ENCODE measurements at places on chromosomes 11 and 22.
A peak's percentile ranks its signal among the peaks of the same experiment; 100 is the strongest.

- DNase-seq: no peak
Measured at GRCh38 chr11:94568200-94568599, 1.0 kb downstream of the PIWIL4 start.

DNA sequence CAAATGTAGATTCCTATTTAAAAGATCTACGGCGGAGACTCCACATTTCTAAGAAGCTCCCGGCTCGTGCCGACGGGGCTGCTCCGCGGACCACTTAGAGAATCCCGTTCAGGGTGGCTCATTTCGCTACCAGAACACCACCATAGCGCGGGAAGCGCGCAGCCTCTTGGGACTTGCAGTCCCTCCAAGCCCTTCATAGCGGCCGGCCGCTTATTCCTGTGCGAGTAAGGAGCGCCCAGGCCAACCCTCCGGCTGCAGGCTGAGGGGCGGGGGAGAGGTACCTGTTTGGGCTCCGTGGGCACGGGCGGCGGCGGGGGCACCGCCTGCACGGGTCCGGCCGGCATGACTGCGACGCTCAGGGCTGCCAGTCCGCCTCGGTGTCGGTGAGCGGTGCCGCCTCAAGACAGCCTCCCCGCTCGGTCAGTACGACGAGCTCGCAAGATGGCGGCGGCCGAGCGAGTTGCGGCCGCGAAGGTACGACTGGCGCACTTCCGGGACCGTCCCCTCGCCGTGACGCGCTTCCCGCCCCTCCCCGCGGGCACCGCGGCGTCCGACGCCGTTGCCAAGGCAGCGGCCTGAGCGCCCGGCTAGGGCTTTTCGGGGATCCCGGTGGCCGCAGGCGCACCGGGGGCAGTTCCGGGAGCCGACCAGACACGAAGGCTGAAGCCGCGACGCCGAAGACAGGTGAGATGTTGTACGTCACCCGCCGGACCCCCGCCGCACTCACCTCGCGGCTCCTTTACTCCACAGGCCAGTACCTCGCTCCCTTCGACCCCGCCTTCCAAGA, at the start of the genes CCDC157 and SF3A1:
TSS of gene CCDC157 (plus strand) at position 559 of the 787 bp plus-strand sequence. CDS start 8,994 bp downstream, outside the sequence.
TSS of gene SF3A1 (minus strand) at position 446 of the 787 bp plus-strand sequence. CDS start at position 344, 102 bp downstream.
- DNase-seq: peak; percentile 87

GRCh38 chr11:125449565-125449964, 46.5 kb downstream of the FEZ1 start:
- DNase-seq: no peak

DNA sequence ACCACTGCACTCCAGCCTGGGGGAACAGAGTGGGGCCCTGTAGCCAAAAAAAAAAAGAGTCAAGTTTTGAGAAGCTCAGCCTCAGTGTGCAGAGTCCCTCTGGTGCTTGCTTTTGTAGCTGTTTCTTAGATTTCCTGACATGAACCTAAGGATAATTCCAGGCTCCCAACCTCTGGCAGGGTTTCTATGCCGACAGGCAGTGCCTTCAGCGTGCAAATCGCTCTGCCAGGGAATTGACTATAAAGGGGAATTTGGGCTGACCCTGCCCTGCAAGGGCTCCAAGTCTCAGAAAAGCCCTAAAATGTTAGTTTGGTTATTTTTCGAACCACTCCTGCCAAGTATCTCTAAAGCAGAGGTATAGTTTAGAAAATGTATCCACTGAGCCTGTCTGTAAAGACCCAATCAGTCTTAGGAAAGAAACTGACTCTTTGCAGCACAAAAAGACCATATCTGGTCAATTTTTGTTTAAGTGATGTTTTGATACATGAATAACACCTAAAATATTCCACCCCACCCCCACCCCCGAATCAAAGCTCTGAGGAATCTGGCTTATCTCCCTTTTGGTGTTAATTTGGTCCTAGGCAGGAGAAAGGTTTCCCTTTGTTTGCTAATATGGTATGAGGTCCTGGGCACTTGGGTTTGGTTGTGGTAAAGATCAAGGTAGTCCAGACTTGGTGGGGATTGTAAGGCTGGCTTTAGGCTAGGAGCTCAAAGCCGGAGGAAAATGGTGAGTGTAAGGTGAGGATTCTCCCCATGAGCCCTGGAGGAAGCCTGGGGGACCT, 49.7 kb downstream of the ANO1 start:
- peak; percentile 75 for DNase-seq

GRCh38 chr22:35598396-35598710, 18.8 kb downstream of the MB start:
- no peak for DNase-seq

- no peak for DNase-seq
Measured at GRCh38 chr22:43853328-43853931, 8.9 kb downstream of the SULT4A1 start.

GRCh38 chr22:40634119-40634903, 2.2 kb downstream of the MRTFA start:
- DNase-seq: no peak

DNA sequence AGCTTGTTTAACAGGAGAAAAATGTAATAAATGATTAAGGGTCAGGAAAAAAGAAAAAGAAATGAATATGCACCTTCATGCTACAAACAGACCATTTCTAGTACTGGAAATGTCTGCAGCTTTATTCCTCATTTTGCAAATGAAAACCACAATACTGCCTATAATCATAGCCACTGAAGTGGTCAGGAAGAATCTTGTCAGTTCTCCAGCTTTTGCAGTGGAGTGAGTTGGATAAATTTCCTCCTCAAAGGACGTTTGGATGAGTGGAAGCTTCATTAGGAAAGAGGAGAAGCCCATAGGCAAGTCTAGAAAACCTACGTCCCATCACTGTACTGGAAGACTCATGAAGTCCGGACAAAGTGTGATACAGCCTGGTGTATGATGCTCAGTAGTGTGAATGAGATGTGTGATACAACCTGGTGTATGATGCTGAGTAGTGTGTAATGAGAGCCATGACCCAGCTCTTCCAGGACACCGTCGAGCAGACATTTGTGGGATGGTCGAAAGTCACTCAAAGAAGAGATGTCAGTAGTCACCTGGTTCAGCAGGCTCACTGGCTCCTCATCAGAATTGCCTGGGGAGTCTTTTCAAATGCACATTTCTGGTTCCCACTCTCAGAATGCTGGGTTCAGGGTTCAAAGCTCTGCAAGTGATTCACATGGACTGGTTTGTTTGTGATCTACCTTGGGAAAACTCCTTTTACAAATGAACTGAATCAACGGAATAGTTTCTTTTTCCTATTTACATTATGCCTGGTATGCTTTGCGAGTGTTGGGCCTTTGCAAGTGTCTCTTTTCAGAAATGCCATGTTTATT, 101.3 kb downstream of the PDHX start:
- DNase-seq: peak; percentile 35

DNA sequence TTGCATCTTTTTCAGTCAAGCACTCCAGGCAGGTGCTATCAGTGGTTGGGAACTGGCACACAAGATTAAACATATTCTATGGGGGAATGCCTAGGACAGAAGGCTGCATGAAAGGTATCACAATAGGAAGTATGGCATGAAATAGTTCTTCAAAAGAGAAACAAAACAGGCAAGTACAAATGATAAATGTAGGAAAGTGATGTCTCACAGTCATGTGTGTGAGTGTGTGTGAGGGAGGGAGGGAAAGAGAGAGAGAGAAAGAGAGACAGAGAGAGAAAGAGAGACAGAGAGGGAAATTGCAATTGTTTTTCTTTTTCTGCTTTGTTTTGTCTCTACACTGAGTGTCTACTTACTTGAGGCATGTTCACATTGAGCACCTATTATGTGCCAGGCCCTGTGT, 456.3 kb downstream of the MIAT start:
- no peak for DNase-seq

- no peak for DNase-seq
Measured at GRCh38 chr22:37234736-37235711, 9.0 kb downstream of the RAC2 start.

- no peak for DNase-seq
Measured at GRCh38 chr11:112277941-112278340, 17.3 kb upstream of the PLET1 start.

GRCh38 chr11:72744474-72744873, 7.7 kb downstream of the ARAP1 start:
- no peak for DNase-seq

DNA sequence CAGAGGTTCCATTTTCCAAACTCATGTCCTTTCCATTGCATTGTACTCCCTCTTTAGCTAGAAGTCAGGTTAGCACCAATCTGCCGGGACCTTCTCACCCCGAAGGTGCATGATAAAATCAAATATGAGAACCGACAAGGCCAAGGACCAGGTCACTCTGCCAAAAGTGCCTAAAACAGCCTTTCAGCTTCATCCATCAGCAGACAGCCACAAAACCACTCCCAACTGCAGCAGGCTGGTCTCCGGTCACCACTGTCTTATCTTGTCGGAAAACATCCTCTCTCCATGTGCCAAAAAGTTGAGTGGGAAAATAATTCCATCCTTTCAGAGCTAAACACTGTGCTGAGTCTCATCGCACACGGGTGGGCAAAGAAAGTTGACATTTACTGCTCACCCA, 1.4 kb downstream of the PI4KA start:
- no peak for DNase-seq

GRCh38 chr22:49440931-49441330, 386.7 kb downstream of the BRD1 start:
- DNase-seq: no peak

DNA sequence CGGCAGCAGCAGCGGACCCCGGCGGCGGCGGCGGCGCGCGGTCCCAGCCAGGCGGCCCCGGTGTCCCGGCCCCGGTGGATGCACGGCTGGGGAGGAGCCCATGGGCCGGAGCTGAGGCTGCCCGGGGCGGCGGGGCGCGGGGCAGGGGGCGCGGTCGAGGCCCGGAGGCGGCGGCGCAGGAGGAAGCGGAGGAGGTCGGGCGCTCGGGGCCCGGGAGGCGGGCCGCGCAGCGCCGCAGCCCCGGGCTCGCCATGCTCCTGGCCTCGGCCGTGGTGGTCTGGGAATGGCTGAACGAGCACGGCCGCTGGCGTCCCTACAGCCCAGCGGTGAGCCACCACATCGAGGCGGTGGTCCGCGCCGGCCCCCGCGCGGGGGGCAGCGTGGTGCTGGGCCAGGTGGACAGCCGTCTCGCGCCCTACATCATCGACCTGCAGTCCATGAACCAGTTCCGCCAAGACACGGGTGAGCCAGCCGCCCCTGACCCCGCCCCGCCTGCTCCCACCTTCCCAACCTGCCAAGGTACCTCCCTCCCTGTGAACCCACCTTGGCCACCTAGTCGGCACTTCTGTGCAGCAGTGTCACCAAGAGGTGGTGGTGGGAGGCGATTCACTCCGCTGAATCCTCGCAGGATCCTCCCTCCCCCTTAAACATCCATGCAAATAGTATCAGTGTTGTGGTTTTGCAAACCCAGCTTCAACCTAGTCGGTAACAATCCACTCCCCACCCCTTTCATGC, 580 bp downstream of the DTX4 start:
- DNase-seq: no peak

- no peak for DNase-seq
Measured at GRCh38 chr11:75262436-75262835, 21.9 kb downstream of the TPBGL start.

GRCh38 chr22:27455526-27455925, 346.0 kb downstream of the MN1 start:
- DNase-seq: peak; percentile 64

DNA sequence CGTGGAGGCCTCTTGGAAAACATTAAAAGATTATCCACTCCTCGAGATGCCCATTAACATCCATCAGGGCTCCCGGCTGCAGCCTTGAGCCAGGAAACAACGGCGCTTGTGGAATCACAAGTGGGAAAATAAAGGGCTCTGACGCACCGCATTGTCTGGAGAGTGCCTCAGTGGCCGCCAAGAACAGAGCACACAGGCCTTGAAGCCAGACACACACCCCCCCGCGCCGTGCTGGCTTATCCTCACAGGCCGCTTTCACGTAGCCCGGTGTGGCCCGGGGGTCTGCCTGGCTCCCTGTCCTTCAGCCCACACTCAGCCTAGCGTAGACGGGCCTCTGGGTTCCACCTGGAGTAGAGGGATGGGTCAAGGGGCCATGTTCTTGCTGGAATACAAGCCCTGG, 1020.5 kb downstream of the BRD1 start:
- no peak for DNase-seq

- no peak for DNase-seq
Measured at GRCh38 chr11:8332891-8333290, 69.2 kb upstream of the LMO1 start.

- DNase-seq: no peak
Measured at GRCh38 chr11:86957976-86958646, 2.9 kb upstream of the FZD4 start.

DNA sequence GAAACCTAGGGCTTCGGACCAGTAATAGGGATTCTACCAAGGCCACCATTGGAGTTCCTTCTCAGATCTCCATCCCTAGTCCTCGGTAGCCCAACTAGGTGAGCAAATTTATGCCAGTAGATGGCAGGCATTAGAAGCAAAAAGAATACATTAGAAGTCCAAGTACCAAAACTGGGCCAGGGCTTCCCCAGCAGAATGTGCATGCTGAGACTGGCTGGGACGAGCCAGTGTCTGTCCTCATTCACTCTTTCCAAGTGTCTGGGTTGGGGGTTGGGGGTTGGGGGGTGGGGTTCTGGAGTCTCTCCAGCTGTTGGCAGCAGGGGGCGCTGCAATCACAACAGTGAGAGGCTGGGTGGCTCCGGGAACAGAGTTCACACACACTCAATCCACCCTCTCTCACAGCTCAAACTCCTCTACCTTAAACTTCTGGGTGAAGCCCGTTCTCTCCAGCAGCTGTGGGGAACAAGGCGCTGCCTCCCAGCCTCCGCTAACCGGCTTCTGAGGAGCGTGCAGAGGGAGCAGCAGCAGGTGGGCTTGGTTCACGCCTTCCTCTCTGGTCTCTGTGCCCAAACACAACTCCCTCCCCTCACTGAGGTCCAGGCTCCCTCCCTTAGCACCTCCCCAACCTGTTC, 57.5 kb downstream of the BTG4 start:
- peak; percentile 77 for DNase-seq

DNA sequence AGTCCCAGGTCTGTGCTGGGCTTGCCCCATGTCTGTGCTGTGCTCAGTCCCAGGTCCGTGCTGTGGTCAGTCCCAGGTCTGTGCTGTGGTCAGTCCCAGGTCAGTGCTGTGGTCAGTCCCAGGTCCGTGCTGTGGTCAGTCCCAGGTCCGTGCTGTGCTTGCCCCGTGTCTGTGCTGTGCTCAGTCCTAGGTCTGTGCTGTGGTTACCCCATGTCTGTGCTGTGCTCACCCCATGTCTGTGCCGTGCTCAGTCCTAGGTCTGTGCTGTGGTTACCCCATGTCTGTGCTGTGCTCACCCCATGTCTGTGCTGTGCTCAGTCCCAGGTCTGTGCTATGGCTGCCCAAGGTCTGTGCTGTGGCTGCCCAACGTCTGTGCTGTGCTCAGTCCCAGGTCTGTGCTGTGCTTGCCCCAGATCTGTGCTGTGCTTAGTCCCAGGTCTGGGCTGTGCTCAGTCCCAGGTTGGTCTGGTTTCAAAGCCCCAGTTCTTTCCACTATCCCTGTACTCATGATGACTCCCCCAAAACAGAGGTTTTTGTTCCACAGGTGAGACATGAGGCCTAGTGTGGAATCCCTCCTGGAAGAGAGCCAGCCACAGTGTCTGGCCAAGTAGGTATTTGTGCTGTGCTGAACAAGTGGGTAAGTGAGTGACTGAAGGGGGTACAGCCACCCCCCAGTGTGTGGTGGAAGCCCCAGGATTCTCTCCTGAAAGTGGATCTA, 34.8 kb downstream of the IRAG1 start:
- no peak for DNase-seq

DNA sequence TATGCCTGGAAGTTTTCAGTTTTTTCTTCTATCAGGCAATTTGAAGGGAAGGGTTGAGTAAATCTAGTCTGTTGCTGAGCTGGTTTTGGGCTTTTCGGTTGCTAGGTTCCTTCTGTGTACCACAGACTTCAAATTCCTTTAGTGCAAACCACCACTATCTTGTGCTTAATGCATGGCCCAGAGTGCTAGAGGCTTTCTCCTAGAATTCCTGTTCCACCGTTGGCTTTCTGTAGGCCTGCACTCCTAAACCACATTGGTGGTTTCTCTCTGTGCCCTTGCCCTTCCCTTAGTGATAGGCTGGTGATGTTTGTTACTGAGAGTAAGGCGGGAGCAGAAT, 47.1 kb upstream of the CTSC start:
- DNase-seq: peak; percentile 36

- no peak for DNase-seq
Measured at GRCh38 chr22:49550766-49551362, 276.8 kb downstream of the BRD1 start.
